ENCODE measurements at places on chromosomes 12 and 14.

GRCh38 chr12:43982544-43982943, 146.7 kb downstream of the TMEM117 start:
- no peak for DNase-seq

DNA sequence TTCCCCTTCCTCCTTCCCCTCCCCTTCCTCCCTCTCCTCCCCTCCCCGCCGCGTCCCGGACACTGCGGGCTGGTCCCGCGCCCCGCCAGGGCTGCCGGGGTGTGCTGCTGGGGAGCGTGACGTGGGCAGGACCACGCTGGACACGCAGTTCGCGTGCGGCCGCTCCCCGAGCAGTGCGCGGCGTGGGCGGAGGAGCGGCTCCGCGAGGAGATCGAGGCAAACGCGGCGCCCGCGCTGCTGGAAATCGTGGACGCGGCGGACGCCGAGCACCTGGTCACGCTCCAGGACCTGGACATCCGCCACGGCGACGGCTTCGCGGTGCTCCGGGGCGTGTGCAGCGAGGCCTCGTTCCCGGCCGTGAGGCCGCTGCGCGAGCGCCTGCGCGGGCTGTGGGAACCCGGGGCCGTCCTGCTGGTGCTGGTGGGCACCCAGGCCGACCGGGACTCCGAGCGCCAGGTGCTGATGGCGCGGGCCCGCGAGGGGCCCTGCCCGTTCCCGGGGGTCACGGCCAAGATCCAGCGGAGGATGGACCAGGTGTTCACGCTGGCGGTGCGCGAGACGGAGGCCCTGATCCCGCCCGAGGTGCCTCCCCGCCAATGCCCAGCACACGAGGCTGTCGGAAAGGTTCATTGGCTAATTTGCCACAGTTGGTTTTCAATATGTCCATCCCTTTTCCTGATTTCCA, 84.3 kb downstream of the TNFAIP2 start:
- no peak for DNase-seq

- no peak for DNase-seq
Observed at GRCh38 chr12:122413516-122414404, 8.7 kb downstream of the CLIP1 start.

DNA sequence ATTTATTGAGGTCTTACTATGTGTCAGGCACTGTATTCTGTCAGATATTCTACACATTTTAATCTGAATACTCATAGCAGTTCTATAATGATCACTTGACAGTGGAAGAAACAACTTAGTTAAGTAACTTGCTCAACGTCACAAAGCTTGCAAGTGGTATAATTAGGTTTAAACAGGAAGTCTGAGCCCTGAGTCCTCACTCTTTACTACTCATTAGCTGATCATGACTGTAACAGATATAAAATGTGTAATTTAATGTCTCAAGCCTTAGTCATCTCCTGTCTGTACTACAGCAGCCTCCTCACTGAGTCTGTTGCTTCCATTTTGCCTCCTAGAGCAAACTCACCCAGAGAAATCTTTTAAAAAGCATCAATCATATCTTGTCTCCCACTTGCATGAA, 38.9 kb downstream of the PPP4R4 start:
- DNase-seq, result no peak

DNA sequence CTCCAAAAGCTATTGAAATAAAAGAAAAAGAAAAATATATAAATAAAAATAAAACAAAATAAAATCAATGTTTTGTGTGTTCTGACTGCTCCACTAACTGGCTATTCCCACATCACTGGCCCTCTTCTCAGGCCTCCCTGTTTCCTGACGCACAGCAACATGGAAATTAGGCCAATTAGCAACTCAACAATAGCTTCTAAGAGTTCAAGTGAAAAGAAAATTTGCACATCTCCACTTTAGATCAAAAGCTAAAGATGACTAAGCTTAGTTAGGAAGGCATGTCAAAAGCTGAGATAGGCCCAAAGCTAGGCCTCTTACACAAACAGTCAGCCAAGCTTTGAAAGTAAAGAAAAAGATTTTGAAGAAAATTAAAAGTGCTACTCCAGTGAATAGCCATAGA, 200.8 kb downstream of the DUSP6 start:
- DNase-seq, result no peak

- no peak for DNase-seq
Observed at GRCh38 chr14:69288011-69288771, 28.2 kb downstream of the GALNT16 start.

DNA sequence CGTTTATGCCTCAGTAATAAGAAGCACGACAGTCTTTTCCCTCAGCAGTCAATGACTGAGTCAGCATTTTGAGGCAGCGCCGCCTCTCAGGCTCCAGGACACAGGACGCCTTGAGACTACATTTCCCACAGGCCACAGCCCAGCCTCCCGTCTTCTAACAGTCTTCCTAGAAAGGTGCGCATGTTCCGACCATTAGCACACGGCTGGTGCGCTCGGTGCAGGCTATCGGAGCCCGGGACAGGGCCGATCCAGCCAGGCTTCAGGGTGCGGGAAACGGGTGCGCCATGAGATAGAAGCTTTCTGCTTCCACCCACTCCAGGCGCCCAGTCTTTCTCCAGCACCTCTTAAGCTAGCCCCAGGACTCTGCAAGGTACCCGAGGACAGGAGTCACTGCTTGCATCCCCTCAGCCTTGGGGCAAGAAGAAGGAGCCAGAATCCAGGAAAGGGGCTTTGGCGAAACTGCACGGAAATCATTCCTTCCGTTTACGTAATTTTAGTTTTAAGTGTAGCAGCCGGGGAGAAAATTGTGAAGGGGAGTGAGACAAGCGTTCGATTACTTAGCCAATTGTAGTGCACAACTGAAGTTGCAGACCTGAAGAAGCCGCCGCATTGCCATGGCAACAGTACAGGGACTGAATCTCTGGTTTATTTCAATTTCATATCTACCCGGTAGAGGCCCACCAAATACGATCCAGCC, 54.0 kb downstream of the ZNF641 start:
- peak; percentile 77 for DNase-seq

- no peak for DNase-seq
Observed at GRCh38 chr14:95204705-95205104, 47.4 kb upstream of the DICER1 start.

DNA sequence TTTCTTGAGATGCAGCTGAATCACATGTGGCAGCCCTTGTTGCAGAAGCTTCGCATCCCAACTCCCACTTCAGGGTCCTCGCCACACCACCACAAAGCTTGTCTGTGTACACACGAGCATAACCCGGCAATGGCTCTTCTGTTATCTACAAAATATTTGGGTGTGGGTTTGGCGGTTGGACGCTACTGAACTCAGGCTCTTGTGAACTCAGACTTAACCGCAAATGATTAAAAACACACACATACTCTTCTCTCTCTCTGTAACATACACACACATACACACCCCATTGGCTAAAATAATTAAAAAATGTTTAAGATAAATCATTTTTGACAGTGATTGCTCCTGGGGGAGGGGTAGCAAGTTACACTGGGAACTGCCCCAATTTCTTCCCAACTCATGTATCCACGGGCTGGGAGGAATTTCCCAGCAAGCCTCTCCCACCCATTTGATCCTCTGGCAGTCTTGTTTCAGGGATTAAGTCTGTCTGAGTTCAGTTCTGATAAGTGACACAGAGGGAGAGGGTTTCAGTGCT, 63.7 kb upstream of the MANSC4 start:
- DNase-seq, result no peak

GRCh38 chr12:93526786-93527428, 45.6 kb upstream of the SOCS2 start:
- no peak for DNase-seq

All from left forelimb (tissue), 1 donor.